NCI-H187 (cell line): ENCODE measurements at places on chromosomes 7 and 10.

DNA sequence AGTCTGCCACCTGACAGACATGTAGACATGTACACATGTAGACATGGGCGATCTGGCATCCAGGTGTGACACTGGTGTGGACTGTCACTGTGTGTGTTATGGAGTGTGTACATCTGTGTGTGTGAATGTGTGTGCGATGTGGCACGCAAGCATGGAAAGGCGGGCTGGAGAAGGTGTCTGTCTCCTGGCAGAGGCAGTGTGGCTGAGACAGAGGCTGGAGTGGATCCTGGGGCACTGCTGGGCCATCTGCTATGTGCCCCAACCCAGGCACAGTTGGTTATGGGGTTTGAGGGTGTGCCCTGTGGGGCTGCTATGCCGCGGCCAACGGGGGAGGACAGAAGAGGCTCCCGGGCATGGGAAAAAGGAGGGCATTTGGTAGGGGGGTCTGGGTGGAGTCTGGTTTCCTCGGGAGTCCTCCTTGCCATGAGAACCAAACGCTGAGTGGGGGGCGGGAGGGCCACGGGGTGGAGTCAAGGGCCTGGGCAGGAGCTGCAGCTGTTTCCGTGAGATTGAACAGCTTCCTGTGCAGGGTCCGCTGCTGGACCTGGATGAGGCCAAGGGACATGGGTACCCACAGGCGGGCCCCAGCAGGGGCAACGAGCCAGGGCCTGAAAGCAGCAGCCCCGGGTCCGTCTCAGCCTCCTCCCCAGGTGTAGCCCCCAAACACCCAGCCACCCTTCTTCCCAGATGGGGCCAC, 1.3 kb downstream of the ELN start:
- DNase-seq, result no peak

GRCh38 chr7:30472784-30473775, 5.5 kb downstream of the NOD1 start:
- no peak for DNase-seq

DNA sequence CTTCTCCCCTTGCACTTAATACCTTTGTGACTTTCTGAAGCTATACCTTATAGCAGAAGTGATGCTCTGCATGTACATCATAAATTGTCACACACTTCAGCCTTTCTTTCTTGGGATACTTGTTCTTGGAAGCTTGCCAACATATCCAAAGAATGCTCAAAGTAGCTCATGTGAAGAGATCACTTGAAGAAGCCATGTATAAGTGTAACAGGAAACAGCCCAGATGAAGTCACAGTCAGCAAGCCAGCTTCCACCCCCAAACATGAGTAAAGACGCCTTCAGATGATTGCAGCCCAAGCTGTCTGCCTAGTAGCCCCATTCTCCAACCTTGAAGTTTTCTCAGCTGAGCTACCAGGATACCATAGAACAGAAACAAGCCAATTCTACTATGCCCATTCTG, 50.9 kb downstream of the DGKB start:
- no peak for DNase-seq

DNA sequence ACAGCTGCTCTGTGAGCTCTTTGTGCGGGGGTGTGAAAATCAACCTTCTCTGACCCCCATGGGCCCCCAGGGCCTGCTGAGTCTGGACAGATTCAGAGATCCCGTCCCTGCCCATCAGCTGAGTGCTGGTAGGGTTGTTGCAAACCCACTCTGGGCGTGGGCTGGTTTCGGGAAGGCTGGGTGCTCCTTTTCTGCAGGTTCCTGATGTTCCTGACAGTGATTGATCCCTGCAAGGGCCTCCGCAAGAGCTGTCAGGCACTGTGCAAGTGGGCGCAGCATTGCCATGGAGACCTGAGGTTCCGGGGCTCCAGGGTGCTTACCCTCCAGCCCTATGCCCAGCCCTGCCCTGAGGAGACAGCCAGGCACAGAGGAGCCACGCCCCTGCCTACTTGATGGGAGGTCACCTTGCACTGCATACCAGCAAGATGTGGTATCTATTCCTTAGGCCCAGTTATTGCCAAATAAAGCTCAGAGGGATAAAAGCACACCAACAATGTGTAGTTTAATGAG, 44.3 kb upstream of the INPP5A start:
- DNase-seq, result no peak

DNA sequence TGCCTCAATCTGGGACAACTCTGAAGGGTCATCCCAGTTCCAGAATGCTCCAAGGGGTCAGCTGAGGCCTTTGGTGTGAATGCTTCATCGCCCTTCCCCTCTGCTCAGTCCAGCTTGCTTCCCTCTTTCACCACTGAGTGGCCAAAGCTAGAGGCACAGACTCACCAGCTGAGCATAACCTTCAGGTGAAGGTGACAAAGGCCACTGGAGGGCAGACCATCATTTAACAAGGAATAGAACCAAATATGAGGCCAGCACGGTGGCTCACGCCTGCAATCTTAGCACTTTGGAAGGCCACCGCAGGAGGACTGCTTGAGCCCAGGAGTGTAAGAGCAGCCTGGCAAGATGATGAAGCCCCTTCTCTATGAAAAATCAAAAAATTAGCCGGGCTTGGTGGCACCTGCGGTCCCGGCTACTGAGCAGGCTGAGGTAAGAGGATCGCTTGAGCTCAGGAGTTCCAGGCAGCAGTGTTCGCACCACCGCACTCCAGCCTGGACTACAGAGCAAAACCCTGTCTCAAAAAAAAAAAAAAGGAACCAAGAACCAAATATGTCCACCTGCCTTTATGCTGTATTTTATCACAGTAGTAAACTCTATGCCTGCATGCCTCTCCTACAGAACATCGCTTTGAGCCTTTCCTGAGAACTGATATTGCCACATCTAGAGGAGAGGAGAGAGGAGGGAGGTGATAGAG, 13.4 kb downstream of the PRKAG2 start:
- DNase-seq, result no peak

GRCh38 chr10:76139431-76139830, 708.0 kb downstream of the LRMDA start:
- DNase-seq, result no peak

DNA sequence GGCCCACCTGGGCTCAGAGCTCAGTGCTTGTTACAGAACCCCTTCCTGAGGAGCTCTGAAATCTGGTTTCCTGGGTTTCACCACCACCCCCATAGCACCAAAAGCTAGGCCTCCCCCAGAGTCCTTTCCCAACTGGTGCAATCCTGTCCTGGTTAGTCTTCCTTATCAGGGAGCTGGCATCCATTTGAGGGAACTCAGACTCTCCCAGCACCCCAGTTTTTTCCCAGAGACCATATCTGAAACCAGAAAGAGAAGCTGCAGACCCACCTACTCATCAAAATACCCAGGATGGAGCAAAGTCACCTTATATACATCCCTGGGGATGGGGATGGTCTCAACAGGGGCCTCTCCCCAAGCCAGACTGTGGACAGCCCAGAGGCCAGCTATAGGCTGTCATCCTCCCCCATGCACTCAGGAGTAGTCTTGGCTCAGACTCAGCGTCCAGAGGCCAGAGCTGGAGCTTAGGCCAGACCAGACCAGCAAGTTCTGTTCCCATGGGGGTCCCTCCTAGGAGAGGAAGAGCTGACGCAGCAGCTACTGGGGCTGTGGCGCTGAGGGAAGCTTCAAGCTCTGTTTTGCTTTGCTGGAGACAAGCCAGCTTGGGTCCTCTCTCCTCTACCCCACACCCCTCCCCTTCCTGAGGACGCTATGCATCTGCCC, 3.0 kb downstream of the TBATA start:
- no peak for DNase-seq

GRCh38 chr7:135390829-135391228, 119.1 kb downstream of the CNOT4 start:
- no peak for DNase-seq

DNA sequence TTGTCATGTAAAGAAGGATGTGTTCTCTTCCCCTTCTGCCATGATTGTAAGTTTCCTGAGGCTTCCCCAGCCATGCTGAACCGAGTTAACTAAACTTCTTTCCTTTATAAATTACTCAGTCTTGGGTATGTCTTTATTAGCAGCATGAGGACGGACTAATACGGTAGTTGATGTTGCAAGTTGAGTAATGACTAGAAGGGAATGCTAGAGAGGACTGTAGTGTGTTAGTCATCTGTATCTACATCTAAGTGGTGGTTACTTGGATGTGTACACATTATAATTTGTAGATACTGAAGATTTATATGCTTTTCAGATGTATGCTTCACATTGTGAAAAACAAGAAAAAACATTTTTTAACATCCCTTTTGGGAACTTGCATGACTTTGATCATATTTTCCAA, 244.6 kb downstream of the POLR1F start:
- no peak for DNase-seq

DNA sequence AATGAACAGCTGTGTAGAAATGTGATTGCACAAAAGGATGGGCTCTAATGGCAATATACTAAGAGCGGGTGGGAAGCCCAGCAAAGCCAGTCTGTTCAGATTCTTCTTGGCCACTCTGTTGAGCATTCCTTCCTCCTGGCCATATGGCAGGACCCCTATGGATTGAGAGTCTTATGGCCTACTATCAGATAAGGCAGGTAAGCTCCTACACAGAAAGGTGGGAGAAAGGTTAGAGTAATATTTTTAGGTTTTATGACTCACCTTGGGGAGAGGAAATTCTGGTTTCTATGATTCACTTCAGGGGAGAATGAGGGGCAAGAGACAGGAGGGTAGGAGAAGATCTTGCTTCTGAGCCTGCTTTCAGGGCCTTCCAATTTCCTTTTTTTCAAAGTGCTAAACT, 15.1 kb upstream of the AKR1B10 start:
- DNase-seq, result no peak

GRCh38 chr7:133602291-133602690, 349.4 kb downstream of the EXOC4 start:
- no peak for DNase-seq

DNA sequence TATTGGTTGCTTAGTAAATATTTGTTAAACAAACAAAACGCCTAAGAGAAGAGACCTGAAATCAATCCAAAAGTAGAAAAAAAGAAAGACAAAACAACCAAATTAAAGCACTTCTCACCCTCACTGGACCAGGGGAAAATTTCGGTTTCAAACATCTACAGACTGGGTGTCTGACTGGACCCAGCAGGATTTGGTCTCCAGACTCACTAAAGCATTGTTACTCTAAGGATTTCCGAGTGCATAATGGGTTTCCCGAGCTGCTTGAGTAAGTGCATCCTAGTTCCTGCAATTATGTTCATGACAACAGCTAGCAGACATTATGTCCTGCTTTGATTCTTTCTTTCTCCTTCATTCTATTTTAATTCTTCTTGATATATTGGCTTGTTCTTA, 51.8 kb upstream of the FAM3C start:
- DNase-seq, result no peak

DNA sequence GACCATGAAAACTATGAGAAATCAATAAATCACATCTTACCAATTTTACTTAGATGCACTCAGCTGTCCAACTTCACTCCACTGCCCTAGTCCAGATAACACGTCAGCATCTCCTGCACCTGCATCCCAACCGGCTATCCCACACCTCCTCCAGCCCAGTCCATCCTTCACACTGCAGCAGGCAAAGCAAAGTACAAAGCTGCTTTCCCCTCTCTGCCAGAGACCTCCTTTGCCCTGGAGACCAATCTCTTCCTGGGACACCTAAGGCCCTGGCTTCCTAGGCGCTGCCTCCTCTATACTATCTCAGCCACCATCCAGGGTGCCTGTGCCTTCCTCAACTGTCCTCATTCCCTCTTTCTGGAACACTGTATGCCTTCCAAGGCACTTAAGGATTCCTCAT, 90.3 kb upstream of the DDC start:
- DNase-seq, result no peak

- DNase-seq, result no peak
Observed at GRCh38 chr10:3972460-3973301, 187.7 kb upstream of the KLF6 start.
